ENCODE measurements at places on chromosomes 7 and 10. TPM values are rescaled to one million over a fixed set of nuclear protein-coding genes. Genes with fewer than 3 reads are reported as not detected.

- no peak for DNase-seq
- H3K4me3 ChIP-seq, result no peak overlapping the region
- H3K27me3 ChIP-seq, result peaks cover 16% of the 10 kb centered on the region
- H3K27ac ChIP-seq, result no peak overlapping the region
- H3K36me3 ChIP-seq, result no peaks in the 10 kb centered on the region
Measured at GRCh38 chr7:12771378-12771877, 84.0 kb downstream of the ARL4A start.

- H3K4me1 ChIP-seq, result no peaks in the 10 kb centered on the region
- no peak overlapping the region for H3K27ac ChIP-seq
- no peaks in the 10 kb centered on the region for H3K27me3 ChIP-seq
- no peak overlapping the region for H3K4me3 ChIP-seq
- no peaks in the 10 kb centered on the region for H3K36me3 ChIP-seq
- DNase-seq, result no peak
Measured at GRCh38 chr7:146683439-146683838, 566.8 kb downstream of the CNTNAP2 start.

The INHBA gene
- total RNA-seq, result 1.0 TPM

The HTR7 gene
- not detected for total RNA-seq

DNA sequence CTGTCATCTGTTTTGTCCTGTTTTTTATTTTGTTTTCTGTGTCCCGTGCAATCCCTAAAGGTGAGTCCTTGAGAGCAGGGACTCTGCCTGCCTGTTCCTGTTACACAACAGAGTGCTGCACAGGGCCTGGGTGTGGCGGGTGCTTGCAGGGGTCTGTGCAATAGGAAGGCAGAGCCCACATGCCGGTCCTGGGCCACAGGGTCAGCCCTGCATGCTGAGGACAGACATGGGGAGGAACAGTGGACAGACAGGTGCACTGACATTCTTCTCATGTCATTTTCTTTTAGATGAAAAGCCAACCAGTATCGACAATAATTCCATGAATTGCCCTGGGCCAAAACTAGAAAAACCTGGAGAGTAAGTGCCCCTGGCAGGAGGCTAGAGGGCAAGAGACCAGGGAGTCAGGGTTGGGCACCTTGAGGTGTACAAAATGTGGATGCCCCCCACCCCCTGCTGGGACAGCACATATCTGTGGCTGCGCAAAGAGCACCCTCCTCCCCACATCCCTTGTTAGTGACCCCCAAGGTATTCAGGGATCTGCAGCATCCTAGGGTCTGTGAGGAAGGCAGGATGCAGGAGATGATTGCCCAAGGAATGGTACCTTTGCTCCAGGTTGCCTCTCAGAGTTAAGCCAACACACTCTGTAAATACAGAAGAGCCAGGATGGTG is 19.9 kb downstream of the ANTXRL start:
- H3K36me3 ChIP-seq, result no peaks in the 10 kb centered on the region
- DNase-seq, result no peak
- H3K4me1 ChIP-seq, result no peaks in the 10 kb centered on the region
- H3K27me3 ChIP-seq, result peaks cover 2% of the 10 kb centered on the region

DNA sequence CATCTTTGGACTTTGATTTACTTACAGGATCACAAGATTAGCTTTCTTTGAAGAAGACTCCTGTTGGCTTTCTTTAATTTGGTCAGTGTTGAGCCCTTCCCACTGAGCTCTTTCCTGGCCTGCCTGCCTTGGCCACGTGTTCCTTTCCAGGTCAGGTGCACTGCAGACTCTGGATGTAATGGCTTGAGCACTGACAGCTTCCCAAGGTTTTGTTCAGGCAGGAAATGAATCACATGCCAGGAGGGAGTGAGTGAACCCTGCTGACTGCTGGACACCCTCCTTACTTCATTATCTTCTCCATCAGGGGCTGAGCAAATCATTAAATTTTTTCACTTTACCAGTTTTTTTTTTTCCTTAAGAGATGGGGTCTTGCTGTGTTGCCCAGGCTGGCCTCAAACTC is 29.8 kb downstream of the SNX10 start:
- DNase-seq, result no peak
- peaks cover 12% of the 10 kb centered on the region for H3K4me1 ChIP-seq
- no peak overlapping the region for H3K4me3 ChIP-seq
- no peaks in the 10 kb centered on the region for H3K27me3 ChIP-seq

The CRPPA gene
- total RNA-seq, result 1.4 TPM

- no peaks in the 10 kb centered on the region for H3K36me3 ChIP-seq
- H3K27me3 ChIP-seq, result no peaks in the 10 kb centered on the region
- DNase-seq, result no peak
- no peak overlapping the region for H3K4me3 ChIP-seq
- H3K27ac ChIP-seq, result no peak overlapping the region
Measured at GRCh38 chr7:94594882-94595281, 61.1 kb downstream of the SGCE start.

DNA sequence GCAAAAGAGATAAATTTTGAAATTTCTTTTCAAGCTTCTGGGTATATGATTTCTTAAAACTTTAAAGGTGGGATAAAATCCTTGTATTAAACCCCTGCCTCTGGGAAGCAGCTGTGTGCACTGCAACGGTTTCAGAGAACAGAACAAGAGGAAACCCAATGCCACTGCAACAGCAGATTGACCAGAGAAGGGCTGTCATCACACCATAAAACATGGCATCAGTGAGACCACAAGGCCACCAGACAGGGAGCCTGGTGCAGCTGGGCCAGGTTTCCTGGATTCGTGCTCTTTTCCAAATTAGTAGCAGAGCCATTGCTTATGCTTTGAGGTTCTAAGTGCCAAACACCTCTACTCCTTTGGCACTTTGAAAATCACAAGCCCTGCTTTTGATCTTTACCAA is 152.4 kb downstream of the PRPF18 start:
- no peak for DNase-seq
- H3K27ac ChIP-seq, result no peak overlapping the region
- H3K4me1 ChIP-seq, result no peaks in the 10 kb centered on the region
- H3K4me3 ChIP-seq, result no peak overlapping the region
- H3K36me3 ChIP-seq, result no peaks in the 10 kb centered on the region

- no peaks in the 10 kb centered on the region for H3K27me3 ChIP-seq
- no peaks in the 10 kb centered on the region for H3K4me1 ChIP-seq
- H3K4me3 ChIP-seq, result no peak overlapping the region
- H3K36me3 ChIP-seq, result no peaks in the 10 kb centered on the region
- H3K27ac ChIP-seq, result no peak overlapping the region
Measured at GRCh38 chr10:128825626-128826025, 641.4 kb upstream of the MGMT start.

GRCh38 chr7:116802746-116803152 is 59.6 kb upstream of the CAPZA2 start:
- no peak overlapping the region for H3K4me3 ChIP-seq
- H3K27me3 ChIP-seq, result peaks cover 6% of the 10 kb centered on the region
- peak; percentile 14 for DNase-seq
- no peaks in the 10 kb centered on the region for H3K36me3 ChIP-seq
- H3K27ac ChIP-seq, result peak overlapping the region; percentile 40

The ADGRA1 gene
- total RNA-seq, result not detected

DNA sequence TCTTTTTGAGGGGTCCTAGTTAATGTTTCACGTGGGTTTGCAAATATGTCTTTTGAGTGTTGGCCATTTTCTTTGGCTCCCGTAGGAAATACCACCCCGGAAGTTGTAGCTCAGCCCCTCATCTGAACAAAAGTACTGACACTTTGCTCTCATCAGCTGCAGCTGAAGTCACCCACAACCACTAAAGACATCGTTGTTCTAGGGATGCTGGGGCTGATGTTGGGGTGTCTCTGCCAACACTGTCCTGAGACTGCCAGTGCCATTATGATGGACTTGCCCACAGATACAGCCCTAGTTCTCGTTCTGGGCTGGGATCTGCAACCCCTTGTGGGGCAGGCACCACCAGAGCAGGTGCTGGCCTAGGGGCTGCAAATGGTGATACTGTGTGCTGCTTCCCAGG is 82.6 kb upstream of the ARHGAP21 start:
- H3K4me3 ChIP-seq, result no peak overlapping the region
- no peaks in the 10 kb centered on the region for H3K27me3 ChIP-seq
- H3K27ac ChIP-seq, result no peak overlapping the region
- no peaks in the 10 kb centered on the region for H3K4me1 ChIP-seq
- DNase-seq, result no peak
- H3K36me3 ChIP-seq, result no peaks in the 10 kb centered on the region

- no peak overlapping the region for H3K27ac ChIP-seq
- no peak for DNase-seq
- no peaks in the 10 kb centered on the region for H3K4me1 ChIP-seq
- no peaks in the 10 kb centered on the region for H3K27me3 ChIP-seq
- no peak overlapping the region for H3K4me3 ChIP-seq
Measured at GRCh38 chr10:115774721-115775120, 498.3 kb downstream of the GFRA1 start.

The SEPTIN14 gene
- total RNA-seq, result not detected

- H3K27ac ChIP-seq, result no peak overlapping the region
- no peaks in the 10 kb centered on the region for H3K36me3 ChIP-seq
- DNase-seq, result no peak
- peaks cover 14% of the 10 kb centered on the region for H3K4me1 ChIP-seq
- peak overlapping the region; percentile 97 for H3K4me3 ChIP-seq
Measured at GRCh38 chr10:95559896-95560277, 1.3 kb downstream of the SORBS1 start.

The OR2A5 gene
- not detected for total RNA-seq

The PRKAG2 gene
- 13.3 TPM for total RNA-seq

DNA sequence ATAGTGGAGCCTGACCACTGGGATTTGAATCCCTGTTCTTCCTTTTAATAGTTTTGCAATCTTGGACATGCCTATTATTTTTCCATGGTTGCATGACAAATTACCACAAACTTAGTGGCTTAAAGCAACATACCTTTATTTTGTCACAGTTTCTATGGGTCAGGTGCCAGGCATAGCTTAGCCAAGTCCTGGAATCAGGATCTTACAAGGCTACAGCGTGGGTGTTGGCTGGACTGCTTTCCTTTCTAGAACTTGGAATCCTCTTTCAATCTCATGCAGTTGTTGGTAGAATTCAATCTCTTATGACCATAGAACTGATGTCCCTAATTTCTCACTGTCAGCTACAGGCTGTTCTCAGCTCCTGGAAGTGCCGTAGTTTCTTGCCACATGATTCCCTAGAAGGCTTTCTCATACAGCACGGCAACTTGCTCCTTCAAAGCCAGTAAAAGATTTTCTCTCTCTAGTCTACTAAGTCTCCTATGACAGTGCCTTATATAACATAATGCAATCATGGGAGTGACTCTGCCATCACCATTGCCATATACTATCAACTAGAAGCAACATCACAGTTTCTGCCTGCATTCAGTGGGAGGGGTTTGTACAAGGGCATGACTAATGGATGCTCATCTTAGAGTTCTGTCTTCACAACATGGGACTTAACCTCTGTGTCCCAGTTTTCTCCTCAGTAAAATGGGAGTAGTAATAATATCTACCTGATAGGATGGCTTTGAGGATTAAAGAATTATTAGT is 243.4 kb upstream of the FZD1 start:
- H3K36me3 ChIP-seq, result no peaks in the 10 kb centered on the region
- no peak overlapping the region for H3K27ac ChIP-seq
- no peaks in the 10 kb centered on the region for H3K27me3 ChIP-seq
- no peak for DNase-seq
- H3K4me1 ChIP-seq, result no peaks in the 10 kb centered on the region

DNA sequence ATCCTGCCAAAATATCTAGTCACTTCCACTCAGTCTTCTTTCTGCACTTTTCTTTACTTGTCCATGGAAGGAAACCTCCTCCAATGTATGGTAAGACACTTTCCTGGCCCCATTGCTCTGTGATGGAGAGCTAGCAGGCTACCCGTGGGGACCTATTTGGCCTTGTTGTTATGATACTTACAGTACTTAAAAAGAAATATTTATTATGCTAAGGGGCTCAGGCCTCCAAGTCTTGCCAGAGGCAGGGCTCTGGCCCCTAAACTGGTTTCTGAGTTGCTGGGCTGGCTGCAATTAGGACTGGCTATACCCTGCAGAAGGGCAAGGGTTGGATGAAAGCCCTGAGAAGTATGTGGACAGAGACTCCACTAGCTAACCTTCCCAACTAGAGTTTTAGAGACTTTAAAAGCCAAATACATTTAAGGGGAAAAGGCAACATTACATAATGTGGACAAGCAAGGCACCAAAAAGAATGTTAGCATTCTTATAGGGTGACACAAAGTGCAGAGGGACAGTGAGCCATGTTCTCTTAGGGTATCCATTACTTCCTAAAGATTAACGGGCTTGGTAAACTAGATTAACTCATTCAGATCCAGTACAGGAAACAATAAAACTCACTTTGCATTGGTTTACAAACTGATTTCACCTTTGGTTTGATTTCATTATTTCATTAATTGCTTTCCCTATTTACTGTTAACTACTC is 84.9 kb upstream of the INHBA start:
- no peak overlapping the region for H3K4me3 ChIP-seq
- no peaks in the 10 kb centered on the region for H3K36me3 ChIP-seq
- no peaks in the 10 kb centered on the region for H3K4me1 ChIP-seq
- H3K27me3 ChIP-seq, result no peaks in the 10 kb centered on the region
- no peak for DNase-seq
- no peak overlapping the region for H3K27ac ChIP-seq

- peaks cover 19% of the 10 kb centered on the region for H3K4me1 ChIP-seq
- peak overlapping the region; percentile 2 for H3K27ac ChIP-seq
- H3K4me3 ChIP-seq, result no peak overlapping the region
- H3K36me3 ChIP-seq, result peaks cover 42% of the 10 kb centered on the region
Measured at GRCh38 chr10:69014171-69014570, 25.6 kb downstream of the KIFBP start.

DNA sequence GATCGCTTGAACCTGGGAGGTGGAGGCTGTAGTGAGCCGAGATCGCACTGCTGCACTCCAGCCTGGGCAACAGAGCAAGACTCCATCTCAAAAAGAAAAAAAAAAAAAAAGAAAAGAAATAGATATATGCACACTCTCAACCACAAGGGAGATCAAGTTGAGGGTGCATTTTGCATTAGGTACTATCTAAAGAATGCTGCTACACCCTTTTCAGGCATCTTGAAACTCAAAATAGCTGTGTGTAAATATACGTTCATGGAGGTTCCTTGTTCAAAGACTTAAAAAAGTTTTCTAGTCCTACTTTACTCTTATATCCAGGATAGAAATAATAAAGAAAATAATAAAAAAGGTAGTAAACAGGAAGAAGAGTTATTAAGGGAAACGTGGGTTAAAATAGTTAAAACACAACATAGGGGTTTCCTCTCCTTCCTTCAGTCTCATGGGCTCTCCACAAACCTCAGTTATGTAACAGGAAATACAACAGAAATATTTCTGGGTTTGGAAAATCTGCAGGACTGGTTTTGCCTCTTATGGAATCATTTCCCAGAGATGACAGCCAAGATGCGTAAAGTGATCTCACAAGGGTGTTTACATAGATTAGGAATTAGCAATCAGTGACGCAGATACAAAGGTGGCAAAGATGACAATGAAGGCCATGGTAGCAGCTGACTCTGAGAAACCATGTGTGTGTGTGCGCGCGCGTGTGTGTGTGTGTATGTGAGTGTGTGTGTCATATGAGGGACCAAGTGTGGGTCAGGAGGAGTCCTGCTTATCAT is 15.1 kb downstream of the STEAP4 start:
- no peaks in the 10 kb centered on the region for H3K4me1 ChIP-seq
- H3K36me3 ChIP-seq, result no peaks in the 10 kb centered on the region
- DNase-seq, result no peak

The TMEM213 gene
- not detected for total RNA-seq

- H3K4me1 ChIP-seq, result no peaks in the 10 kb centered on the region
- H3K4me3 ChIP-seq, result no peak overlapping the region
- no peaks in the 10 kb centered on the region for H3K36me3 ChIP-seq
Measured at GRCh38 chr7:52682993-52683392, 352.4 kb upstream of the POM121L12 start.

- H3K36me3 ChIP-seq, result no peaks in the 10 kb centered on the region
- H3K27ac ChIP-seq, result no peak overlapping the region
- H3K4me3 ChIP-seq, result no peak overlapping the region
- DNase-seq, result no peak
- peaks cover 11% of the 10 kb centered on the region for H3K4me1 ChIP-seq
- H3K27me3 ChIP-seq, result peaks cover 20% of the 10 kb centered on the region
Measured at GRCh38 chr7:157587805-157588560, 251.2 kb downstream of the DNAJB6 start.

Measured in activated T-helper 2 cell treated with anti-CD3 and anti-CD28 coated beads, Interferon-gamma antibody, Interleukin-2, Interleukin-4, amounts not matched to agents 10 μg/mL and 5 μg/mL and 100 μg/mL, durations not matched to agents 14 hours and 24 hours and 36 hours (primary cell).